ENCODE measurements at places on chromosomes 4 and X.

DNA sequence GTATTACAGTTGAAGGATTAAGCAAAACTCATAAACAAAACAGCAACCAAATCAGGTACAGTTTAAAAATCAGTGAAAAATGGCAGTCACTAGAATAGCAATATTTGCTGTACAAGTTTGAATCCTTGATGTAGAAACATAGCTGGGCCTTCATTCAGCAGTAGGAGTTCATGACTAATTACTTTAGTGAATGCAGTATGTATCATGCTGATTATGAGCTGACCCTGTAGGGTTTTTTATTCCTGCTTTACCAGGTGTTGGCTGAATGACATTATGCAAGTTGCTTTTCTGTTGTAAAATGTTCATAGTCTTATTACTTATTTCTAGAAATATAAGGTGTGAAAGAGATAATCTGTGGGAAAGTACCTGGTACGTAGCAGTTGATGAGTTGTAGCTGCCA, 179.6 kb downstream of the CCSER1 start:
- DNase-seq: no peak

GRCh38 chr4:26936284-26937065, 75.8 kb downstream of the STIM2 start:
- DNase-seq: no peak

GRCh38 chrX:69153060-69153730, 12.1 kb downstream of the PJA1 start:
- DNase-seq: no peak

- peak; percentile 22 for DNase-seq
Observed at GRCh38 chr4:183249854-183250253, 70.2 kb downstream of the CLDN22 start.
